Activated naive CD4-positive, alpha-beta T cell treated with anti-CD3 and anti-CD28 coated beads for 36 hours (primary cell): ENCODE measurements at places on chromosomes 6 and 20. TPM values are rescaled to one million over a fixed set of nuclear protein-coding genes. Genes with fewer than 3 reads are reported as not detected.

PPIL6 gene
- 0.19 TPM for total RNA-seq

CLVS2 gene
- not detected for total RNA-seq

ACSS1 gene
- total RNA-seq = 10.1 TPM

HLA-DQA1 gene
- 0.81 TPM for total RNA-seq

CCM2L gene
- not detected for total RNA-seq

ATP6V1G2 gene
- 1.2 TPM for total RNA-seq
